ENCODE measurements at places on chromosomes 1 and 21. TPM values are rescaled to one million over a fixed set of nuclear protein-coding genes. Genes with fewer than 3 reads are reported as not detected.

DNA sequence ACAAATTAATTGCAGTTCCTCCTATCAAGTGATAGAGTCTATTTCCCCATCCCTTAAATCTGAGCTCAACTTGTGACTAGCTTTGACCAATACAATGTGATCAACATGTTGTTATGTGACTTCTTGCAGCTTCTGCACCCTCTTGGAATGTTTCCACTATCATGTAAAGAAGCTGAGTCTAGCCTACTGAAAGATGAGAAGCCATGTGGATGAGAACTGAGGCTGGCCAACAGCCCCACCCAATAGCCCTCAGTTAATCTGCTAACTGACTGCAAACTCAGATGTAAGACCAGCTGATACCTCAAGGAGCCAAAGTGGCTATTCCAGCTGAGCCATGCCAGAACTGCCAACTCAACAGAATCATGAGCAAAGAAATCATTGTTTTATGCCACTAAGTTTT, 44.0 kb downstream of the LYST start:
- no peak overlapping the region for H3K27ac ChIP-seq
- H3K4me1 ChIP-seq, result no peaks in the 10 kb centered on the region
- no peak for DNase-seq
- peaks cover 10% of the 10 kb centered on the region for H3K36me3 ChIP-seq
- H3K4me3 ChIP-seq, result no peak overlapping the region

AJAP1 gene
- total RNA-seq, result not detected

GRCh38 chr21:26833011-26833410, 12.2 kb downstream of the ADAMTS1 start:
- H3K36me3 ChIP-seq, result no peaks in the 10 kb centered on the region
- peaks cover 10% of the 10 kb centered on the region for H3K4me1 ChIP-seq
- H3K27ac ChIP-seq, result no peak overlapping the region
- DNase-seq, result no peak
- H3K27me3 ChIP-seq, result peaks cover 21% of the 10 kb centered on the region

DNA sequence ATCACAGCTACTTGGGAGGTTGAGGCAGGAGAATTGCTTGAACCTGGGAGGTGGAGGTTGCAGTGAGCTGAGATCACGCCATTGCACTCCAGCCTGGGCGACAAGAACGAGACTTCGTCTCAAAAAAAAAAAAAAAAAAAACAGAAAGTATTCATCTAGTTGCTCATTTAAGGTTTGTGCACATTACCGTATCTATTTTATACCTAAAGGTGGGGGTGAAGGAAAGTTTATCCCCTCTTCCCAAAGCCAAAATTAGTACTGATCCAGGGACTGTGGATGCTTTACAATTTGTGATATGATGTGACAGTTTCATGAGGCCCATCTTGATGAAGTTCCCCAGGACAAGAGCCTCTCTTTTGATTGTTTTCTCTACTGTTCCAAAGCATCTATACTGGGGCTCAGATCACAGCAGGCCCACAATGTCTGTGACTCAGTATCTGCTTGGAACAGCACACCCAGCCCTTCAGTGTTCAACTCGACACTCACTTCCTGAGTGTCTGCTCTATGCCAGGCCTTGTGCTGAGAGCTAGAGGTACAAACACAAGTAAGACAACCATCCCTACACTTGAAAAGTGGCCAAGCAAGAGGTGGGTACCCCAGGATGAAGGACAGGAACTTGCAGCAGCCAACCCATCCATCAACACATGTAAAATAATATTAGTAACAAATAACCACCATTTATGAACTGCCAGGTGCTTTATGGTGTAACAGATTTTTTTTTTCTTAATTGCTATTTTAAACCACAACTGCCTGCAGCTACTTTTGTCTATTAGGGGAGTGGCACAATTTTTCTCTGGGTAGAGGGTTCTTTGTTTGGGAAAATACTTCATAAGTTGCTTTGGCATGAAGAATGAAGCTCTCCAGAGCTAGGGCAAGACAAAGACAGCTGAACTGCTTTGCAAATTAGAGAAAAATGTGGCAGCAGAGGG, 29.0 kb upstream of the KHDRBS1 start:
- H3K27ac ChIP-seq, result peak overlapping the region; percentile 92
- no peaks in the 10 kb centered on the region for H3K27me3 ChIP-seq
- no peaks in the 10 kb centered on the region for H3K36me3 ChIP-seq
- peak overlapping the region; percentile 44 for H3K4me3 ChIP-seq

AADACL4 gene
- total RNA-seq, result not detected
